DMS 273 treated with DMSO at 0.1 percent for 48 hours (cell line): ENCODE measurements at places on chromosomes 6 and 20.

- no peak for DNase-seq
Measured at GRCh38 chr6:2952557-2953095, 18.7 kb downstream of the SERPINB6 start.

- DNase-seq = no peak
Measured at GRCh38 chr6:159608961-159609651, 83.9 kb downstream of the SOD2 start.

DNA sequence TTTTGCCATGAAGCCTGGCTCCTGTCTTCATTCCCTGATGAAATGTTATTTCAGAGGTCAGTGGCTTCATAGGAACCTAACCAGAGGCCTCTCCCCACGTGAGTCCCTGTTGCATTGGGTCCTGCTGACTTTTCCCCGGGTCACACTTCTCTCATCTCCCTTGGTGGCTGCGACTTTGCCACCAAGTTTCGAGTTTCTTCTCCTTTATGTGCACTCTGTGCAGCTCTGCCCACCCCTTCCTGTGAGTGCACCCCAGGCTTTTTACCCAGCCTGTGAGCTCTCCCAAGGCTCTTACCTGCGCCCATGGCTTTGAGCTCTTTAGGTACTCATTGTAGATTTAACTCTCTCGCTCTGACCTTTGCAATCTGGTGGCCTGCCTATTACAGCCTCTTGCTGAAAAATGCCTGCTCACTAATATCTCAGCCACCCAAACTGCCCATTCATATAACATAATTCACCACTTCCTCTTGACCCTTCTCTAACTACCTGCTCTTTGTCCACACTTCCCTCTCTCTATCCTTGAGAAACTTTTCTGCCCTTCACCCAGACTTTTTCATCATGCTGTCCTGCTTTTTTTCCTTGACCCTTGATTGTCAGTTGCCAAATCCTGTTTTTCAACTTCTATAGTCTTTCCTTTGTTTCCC is 105.9 kb downstream of the SASH1 start:
- no peak for DNase-seq

- DNase-seq = no peak
Measured at GRCh38 chr6:26195376-26195923, 108.2 kb downstream of the HFE start.
